ENCODE measurements at places on chromosomes 7 and 10. TPM values are rescaled to one million over a fixed set of nuclear protein-coding genes. Genes with fewer than 3 reads are reported as not detected.

Gene CFTR
- polyA plus RNA-seq = 0.21 TPM

Gene DGKB
- polyA plus RNA-seq = not detected

Gene POU6F2
- not detected for polyA plus RNA-seq

Gene JCAD
- 15.9 TPM for polyA plus RNA-seq

Gene NUTM2D
- 1.8 TPM for polyA plus RNA-seq

Gene NME8
- not detected for polyA plus RNA-seq

Gene SP4
- polyA plus RNA-seq = 0.85 TPM

Gene SLC29A4
- polyA plus RNA-seq = 7.6 TPM

Gene CYP2C19
- polyA plus RNA-seq = not detected

Gene CYP17A1
- not detected for polyA plus RNA-seq

Gene GPR146
- polyA plus RNA-seq = 2.5 TPM

Gene HOGA1
- polyA plus RNA-seq = 0.42 TPM

Gene PNLIPRP1
- polyA plus RNA-seq = not detected

DNA sequence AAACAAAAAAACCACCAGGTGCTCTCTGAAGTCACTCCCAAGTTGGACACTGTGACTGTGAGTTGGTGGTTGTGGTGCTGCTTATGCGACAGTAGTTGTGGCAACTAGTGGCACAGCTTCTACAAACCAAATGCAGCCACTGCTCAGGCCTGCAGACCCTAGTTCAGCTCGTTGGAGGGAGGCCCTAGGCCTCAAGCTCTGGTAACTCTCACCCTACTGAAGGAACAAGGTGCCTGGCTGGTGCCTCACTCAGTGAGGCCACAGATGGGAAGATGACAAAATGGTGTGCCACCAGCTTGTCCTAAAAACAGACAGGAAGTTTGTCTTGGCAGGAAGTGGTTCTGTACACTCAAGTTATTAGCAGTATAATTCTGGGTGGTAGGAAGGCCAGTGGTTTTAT is 45.3 kb upstream of the RAPGEF5 start:
- no peaks in the 10 kb centered on the region for H3K27me3 ChIP-seq
- no peaks in the 10 kb centered on the region for H3K4me1 ChIP-seq
- H3K4me3 ChIP-seq = no peak overlapping the region
- no peaks in the 10 kb centered on the region for H3K36me3 ChIP-seq
- DNase-seq = no peak
- no peak overlapping the region for H3K27ac ChIP-seq

DNA sequence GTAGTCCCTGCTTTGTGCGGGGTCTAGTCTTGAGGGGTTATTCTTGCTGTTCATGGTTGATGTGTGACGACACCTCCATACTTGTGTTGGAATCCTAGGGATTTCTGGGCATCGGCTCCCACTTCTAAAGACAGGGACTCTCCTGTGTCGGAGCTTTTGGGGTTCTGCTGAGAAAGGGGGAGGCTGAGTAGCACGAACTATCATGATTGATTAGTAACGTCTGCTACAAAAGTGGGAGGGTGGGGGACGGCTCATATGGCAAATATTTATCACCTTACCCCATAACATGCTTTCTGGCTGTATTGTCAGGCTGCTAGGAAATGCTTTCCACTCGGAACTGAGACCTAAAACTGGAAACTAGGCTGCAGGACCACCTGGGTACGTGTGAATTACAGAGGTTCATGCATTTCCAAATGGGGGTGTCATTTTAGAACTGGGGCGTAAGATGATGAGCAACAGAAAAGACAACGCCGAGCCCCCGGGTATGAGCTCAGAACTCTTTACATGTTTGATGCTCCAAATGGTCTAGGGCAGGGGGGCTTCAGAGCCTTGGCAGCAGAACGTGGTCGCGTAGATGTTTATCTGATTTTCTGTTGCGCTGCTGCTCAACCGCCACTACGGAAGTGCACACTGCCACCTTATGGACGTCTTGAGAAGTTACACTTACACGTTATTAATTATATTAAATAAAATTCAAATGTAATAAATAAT is 15.1 kb upstream of the NME8 start:
- no peaks in the 10 kb centered on the region for H3K27me3 ChIP-seq
- peak; percentile 35 for DNase-seq
- no peak overlapping the region for H3K4me3 ChIP-seq
- H3K4me1 ChIP-seq = no peaks in the 10 kb centered on the region

GRCh38 chr10:62839590-62839989 is 23.4 kb upstream of the EGR2 start:
- no peak for DNase-seq
- no peak overlapping the region for H3K27ac ChIP-seq
- H3K4me3 ChIP-seq = no peak overlapping the region
- H3K36me3 ChIP-seq = no peaks in the 10 kb centered on the region
- H3K4me1 ChIP-seq = no peaks in the 10 kb centered on the region
- peaks cover 7% of the 10 kb centered on the region for H3K27me3 ChIP-seq

DNA sequence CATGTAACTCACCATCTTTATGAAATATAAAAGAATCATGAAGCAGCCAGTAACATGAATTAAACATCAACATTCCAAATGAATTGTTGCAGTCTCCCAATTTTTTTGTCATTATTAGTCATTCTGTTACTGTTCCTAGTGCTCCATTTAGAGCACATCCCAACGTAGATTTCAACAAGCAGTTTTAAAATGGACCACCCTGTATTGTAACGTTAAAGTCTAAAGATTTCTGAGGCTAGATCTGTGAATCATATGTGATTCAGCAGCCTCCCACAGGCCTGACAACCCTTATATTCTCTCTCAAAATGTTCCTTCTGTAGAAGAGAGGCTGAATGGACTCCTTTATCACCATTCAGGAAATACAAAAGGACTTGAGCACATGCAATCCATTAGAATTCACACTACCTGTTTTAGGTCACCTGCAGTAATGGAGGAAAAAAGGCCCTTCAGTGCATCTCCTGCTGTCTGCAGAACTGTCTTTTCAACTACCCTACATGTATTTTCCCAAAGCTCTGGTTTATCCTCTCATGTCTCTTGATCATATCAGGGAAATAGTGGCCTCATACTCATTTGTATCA is 81.4 kb downstream of the CACNA2D1 start:
- peak; percentile 86 for DNase-seq
- H3K27me3 ChIP-seq = no peaks in the 10 kb centered on the region
- H3K27ac ChIP-seq = no peak overlapping the region
- H3K4me3 ChIP-seq = no peak overlapping the region

DNA sequence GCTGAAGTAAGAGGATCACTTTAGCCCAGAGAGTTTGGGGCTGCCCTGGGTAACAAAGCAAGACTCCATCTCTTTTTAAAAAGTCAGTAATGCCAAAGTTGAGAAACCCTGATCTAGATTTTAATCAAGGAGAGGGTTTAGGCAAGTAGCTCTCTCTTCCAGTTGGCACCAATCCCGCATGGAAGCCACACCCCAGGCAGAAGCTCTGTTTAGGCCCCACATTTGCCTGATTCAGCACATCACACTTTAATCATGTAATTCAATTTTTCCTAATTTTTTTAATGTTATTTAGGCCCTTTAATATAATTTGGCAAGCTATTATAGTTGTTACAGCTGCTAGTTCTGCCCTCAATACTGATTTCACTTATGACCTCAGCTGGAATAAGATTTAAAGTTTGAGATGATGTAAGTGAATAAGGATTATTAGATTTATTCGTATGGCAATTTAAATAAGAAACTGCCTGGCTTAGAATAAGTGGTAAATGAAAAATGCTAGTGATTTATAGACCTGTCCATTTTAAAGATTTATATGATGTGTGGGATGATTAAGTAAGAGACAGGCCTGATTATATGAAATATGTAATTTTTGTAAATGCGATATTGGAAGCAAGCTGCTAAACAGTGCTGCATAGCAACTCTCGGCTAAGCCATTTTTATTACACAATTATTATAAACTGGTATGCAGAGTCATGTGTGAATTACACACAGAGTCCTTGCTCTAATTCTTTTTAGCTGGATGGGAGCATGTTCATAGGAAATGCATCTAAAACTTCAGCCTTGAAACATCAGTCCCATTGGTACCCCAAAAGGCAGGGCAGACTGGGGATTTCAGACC is 80.2 kb upstream of the NFE2L3 start:
- no peak overlapping the region for H3K27ac ChIP-seq
- no peak for DNase-seq
- H3K36me3 ChIP-seq = no peaks in the 10 kb centered on the region

- no peaks in the 10 kb centered on the region for H3K36me3 ChIP-seq
- no peaks in the 10 kb centered on the region for H3K4me1 ChIP-seq
- no peak overlapping the region for H3K4me3 ChIP-seq
- DNase-seq = no peak
These were observed 68.9 kb downstream of the MTERF1 start for GRCh38 chr7:91811641-91812040.

Measured in IMR-90 (cell line).